ENCODE measurements at places on chromosomes 1 and 21.

- DNase-seq, result no peak
- H3K27me3 ChIP-seq, result peaks cover 6% of the 10 kb centered on the region
- no peaks in the 10 kb centered on the region for H3K4me1 ChIP-seq
- H3K27ac ChIP-seq, result no peak overlapping the region
- no peaks in the 10 kb centered on the region for H3K36me3 ChIP-seq
Measured at GRCh38 chr1:99820546-99820945, 29.6 kb upstream of the AGL start.

DNA sequence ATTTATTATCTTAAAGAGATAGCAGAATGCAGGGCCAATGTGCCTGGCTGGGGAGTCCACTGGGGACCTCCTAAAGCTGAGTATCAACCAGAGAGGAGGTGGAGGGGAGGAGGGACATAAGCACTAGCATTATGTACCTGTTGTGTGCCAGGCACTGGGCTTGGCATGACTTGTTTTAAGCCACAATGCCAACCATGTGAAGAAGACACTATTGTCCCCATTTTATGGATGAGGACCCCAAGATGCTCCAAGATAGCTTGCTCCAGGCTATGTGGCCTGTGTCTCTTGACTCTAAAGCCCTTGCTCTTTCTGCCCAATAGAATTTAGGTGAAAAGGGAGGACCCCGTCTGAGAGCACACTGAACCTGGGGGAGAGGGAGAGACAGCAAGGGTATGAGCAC, 111.3 kb downstream of the GLIS1 start:
- peaks cover 2% of the 10 kb centered on the region for H3K36me3 ChIP-seq
- peaks cover 12% of the 10 kb centered on the region for H3K4me1 ChIP-seq
- H3K4me3 ChIP-seq, result no peak overlapping the region
- DNase-seq, result no peak

GRCh38 chr1:156160743-156161171, 7.4 kb downstream of the SEMA4A start:
- peaks cover 11% of the 10 kb centered on the region for H3K4me1 ChIP-seq
- H3K27ac ChIP-seq, result no peak overlapping the region
- H3K4me3 ChIP-seq, result peak overlapping the region; percentile 48
- H3K27me3 ChIP-seq, result peaks cover 3% of the 10 kb centered on the region

DNA sequence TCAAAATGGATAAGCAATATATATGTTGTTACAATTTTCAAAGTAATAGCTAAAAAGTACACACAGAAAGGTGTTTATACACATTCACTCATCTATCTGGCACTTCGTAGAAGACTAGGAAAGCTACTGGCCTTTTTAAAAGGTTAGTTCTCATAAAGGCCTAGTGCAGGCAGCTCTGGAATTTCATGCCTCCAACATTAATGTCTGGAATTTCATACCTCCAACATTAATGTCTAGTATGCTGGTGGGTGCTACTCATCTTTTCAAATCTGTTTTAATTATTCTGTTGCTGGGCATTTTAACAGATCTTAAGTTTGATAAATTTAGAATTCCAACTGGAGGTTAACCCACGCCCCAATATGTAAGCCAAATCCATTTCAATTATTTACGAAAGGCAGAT, 124.2 kb downstream of the AKT3 start:
- no peak overlapping the region for H3K4me3 ChIP-seq
- no peaks in the 10 kb centered on the region for H3K27me3 ChIP-seq
- H3K27ac ChIP-seq, result no peak overlapping the region
- DNase-seq, result peak; percentile 12
- no peaks in the 10 kb centered on the region for H3K4me1 ChIP-seq

GRCh38 chr21:16086121-16086520, 356.3 kb downstream of the USP25 start:
- H3K4me1 ChIP-seq, result peaks cover 10% of the 10 kb centered on the region
- H3K27me3 ChIP-seq, result no peaks in the 10 kb centered on the region
- DNase-seq, result no peak
- no peaks in the 10 kb centered on the region for H3K36me3 ChIP-seq

DNA sequence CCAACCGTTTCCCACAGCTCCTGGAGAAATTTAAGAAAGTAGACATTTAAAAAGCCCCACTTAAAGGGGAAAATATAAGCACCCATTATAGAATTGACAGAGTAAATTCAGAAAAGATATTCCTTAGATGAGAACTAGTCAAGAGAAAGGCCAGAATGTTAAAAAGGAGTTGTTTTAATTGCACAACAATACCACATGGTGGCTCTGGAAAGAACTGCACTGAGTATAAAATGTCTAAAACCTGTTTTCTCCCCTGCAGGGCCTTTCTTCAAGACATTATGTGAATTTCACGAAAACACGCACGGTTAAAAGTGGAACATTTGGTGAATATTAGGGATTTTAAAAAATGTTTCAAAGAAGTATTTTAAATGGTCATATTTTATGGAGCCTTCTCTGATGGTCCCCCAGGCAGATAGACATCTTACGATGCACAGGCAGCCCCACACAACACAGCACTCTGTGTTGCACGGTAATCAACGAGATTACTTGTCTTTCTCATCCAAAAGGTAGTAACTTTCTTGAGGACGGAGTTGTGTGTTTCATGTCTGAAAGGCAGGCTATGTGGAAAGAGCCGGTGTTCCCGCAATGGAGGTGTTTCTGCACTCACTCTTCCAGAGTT, 101.9 kb downstream of the PRRX1 start:
- no peak overlapping the region for H3K27ac ChIP-seq
- H3K27me3 ChIP-seq, result no peaks in the 10 kb centered on the region
- DNase-seq, result peak; percentile 17
- no peak overlapping the region for H3K4me3 ChIP-seq
- no peaks in the 10 kb centered on the region for H3K4me1 ChIP-seq

DNA sequence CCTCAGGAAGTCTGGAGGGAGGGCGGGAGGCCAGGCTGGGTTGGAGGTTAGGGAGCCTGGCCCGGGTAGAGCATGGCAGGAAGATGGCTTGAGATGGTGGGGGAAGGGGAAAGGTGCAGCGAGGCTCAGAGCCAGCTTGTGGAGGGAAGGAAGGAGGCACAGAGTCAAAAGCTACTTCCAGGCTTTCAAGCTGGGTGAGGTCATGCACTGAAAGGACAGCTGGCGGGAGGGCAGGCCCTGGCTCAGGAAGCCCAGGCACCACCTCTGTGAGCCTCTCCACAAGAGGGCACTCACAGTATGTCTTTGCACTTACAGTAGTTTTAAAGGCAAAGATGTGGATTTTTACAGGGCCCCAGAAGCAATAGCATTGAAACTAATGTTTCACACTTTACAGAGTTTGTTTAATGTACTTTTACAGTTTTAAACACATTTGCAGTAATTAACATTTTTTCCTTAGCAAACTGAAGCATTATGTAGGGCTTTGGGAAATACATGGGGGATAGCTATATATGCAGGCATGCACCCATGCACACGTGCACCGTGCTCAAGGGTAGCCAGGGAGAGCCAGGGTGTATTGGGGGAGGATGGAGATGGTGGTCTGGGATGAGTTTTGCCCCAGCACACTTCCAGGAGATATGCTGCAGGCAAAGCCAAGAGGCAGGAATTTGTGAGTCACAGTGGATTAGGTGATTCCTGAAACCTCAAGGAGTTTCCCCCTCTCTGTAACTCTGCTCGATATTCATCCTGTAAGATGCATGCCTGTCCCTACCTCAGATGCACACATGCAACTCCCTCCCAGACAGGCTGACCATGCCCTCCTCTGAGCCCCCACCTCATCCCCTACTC, 6.1 kb upstream of the ADAM15 start:
- H3K4me3 ChIP-seq, result no peak overlapping the region
- peaks cover 2% of the 10 kb centered on the region for H3K27me3 ChIP-seq
- H3K36me3 ChIP-seq, result no peaks in the 10 kb centered on the region
- DNase-seq, result peak; percentile 52
- peaks cover 21% of the 10 kb centered on the region for H3K4me1 ChIP-seq

DNA sequence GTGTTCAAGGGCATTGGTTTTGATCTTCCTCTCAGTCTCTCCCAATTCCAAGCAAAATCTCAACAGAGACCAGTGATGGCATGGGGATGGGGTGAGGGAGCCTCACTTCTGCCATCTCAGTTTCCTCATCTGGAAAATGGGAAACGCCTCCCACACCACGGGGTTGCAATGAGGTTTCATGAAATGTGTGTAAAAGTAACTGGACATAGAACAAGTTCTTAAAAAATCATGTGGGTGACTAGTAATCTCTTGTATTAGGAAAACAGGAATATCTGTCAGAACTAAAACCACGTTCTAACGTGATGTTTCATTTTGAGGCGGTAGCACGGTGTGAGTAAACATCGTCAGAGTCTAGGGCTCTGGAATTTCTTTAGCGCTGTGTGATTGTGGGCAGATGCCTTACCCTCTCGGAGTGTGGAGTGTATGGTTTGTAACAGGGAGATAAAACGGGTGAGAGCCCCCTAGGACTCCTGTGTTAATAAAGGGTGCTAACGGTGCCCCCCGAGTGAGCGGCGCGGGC, 55.5 kb upstream of the DNAJC6 start:
- no peaks in the 10 kb centered on the region for H3K36me3 ChIP-seq
- no peaks in the 10 kb centered on the region for H3K27me3 ChIP-seq
- H3K27ac ChIP-seq, result no peak overlapping the region
- peak overlapping the region; percentile 58 for H3K4me3 ChIP-seq
- peaks cover 15% of the 10 kb centered on the region for H3K4me1 ChIP-seq

DNA sequence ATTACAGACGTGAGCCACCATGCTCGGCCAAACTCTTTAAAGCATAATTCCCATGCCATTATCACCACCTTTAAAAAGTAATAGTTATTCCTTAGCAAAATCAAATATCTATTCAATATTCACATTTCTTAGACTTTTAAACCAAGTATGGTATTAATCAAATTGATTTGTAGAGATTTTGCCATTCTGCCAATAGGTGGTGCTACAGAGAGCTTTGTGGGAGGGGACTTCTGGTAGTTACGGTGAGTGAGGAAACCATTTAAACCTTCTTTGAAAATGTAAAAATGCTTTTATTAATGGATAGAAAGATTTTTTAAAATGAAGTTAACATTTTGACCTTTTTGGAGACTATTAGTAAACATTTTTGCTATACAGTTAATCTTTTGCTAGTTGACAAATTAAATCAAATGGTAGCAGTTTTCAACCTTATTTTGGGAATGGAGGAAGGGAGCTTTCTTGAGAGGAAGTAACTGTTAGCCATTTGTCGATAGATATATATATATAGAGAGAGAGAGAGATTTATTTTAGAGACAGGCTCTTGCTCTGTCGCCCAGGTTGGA, 19.3 kb downstream of the IARS2 start:
- DNase-seq, result no peak
- no peak overlapping the region for H3K27ac ChIP-seq
- no peaks in the 10 kb centered on the region for H3K4me1 ChIP-seq

GRCh38 chr1:9161342-9161741, 32.4 kb upstream of the GPR157 start:
- no peak for DNase-seq
- peaks cover 10% of the 10 kb centered on the region for H3K36me3 ChIP-seq
- no peaks in the 10 kb centered on the region for H3K27me3 ChIP-seq
- H3K4me3 ChIP-seq, result no peak overlapping the region

GRCh38 chr1:47187231-47187925, 2.5 kb downstream of the PDZK1IP1 start:
- H3K4me3 ChIP-seq, result no peak overlapping the region
- no peaks in the 10 kb centered on the region for H3K27me3 ChIP-seq
- peaks cover 6% of the 10 kb centered on the region for H3K4me1 ChIP-seq

DNA sequence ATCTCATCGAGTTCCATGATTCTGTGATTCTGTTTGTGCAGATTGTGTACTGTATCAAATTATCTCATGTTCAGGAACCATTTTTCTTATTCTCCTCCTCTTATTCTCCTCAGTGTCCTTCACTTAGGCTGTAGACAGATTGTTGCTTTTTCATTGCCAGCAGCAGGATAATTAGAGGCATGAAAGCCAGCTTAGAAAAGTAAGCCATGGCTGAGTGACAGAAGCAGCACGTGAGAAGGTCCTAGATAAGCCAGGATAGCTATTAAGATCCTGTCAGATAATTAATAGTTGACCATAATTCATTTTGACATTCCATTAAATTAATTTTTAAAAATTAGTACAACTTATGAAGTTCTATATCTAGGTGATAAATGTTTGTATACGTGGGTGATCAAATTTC, 60.8 kb upstream of the PRKACB start:
- no peaks in the 10 kb centered on the region for H3K27me3 ChIP-seq
- no peak overlapping the region for H3K4me3 ChIP-seq
- no peaks in the 10 kb centered on the region for H3K36me3 ChIP-seq
- DNase-seq, result no peak
- H3K27ac ChIP-seq, result no peak overlapping the region
- H3K4me1 ChIP-seq, result no peaks in the 10 kb centered on the region

DNA sequence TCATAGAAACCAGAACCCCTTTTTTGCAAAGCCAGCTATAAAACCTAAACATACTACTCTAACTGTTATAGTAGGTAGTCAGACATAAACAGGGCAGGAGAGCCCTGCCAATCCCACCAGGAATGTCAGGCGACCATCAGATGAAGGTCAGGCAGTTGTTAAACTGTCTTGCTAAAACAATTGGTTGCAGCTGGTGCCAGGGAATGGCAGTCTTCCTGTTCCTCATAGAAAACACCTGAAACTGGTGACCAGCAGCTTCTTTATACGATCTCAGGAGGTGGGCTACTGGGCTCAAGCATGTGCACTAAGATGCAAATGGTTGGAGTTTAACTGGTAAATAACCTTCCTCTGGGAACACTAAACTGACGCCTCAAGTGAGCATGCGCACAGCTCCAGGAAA, 224.1 kb downstream of the COL11A1 start:
- no peaks in the 10 kb centered on the region for H3K36me3 ChIP-seq
- H3K4me1 ChIP-seq, result peaks cover 12% of the 10 kb centered on the region
- H3K4me3 ChIP-seq, result no peak overlapping the region

GRCh38 chr1:57192222-57192621, 226.4 kb upstream of the C8B start:
- no peak overlapping the region for H3K27ac ChIP-seq
- H3K4me3 ChIP-seq, result no peak overlapping the region
- DNase-seq, result no peak
- no peaks in the 10 kb centered on the region for H3K36me3 ChIP-seq
- H3K4me1 ChIP-seq, result no peaks in the 10 kb centered on the region

DNA sequence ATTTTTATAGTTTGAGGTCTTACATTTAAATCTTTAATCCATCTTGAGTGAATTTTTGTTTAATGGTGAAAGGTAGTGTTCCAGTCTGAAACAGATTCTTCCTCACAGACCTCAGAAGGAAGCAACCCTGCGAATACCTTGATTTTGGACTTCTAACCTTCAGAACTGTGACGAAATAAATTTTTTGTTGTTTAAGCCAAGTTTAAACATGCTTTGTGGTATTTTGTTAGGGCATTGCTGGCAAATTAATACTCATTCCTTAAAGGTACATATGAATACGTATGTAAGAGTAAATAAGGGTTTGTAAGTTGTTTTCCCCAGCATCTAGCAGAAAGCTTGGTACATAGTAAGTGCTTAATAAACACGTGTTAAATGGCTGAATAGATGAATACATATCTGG, 100.3 kb downstream of the SEC16B start:
- no peaks in the 10 kb centered on the region for H3K36me3 ChIP-seq
- DNase-seq, result no peak
- no peaks in the 10 kb centered on the region for H3K27me3 ChIP-seq
- H3K4me1 ChIP-seq, result peaks cover 8% of the 10 kb centered on the region
- no peak overlapping the region for H3K27ac ChIP-seq
- no peak overlapping the region for H3K4me3 ChIP-seq

- no peaks in the 10 kb centered on the region for H3K36me3 ChIP-seq
- peak overlapping the region; percentile 64 for H3K4me3 ChIP-seq
- peaks cover 16% of the 10 kb centered on the region for H3K4me1 ChIP-seq
- peak overlapping the region; percentile 91 for H3K27ac ChIP-seq
- H3K27me3 ChIP-seq, result no peaks in the 10 kb centered on the region
- DNase-seq, result no peak
Measured at GRCh38 chr1:23177031-23177430, 8.4 kb upstream of the LUZP1 start.

GRCh38 chr1:4515727-4516289, 138.6 kb upstream of the AJAP1 start:
- no peaks in the 10 kb centered on the region for H3K36me3 ChIP-seq
- no peaks in the 10 kb centered on the region for H3K4me1 ChIP-seq
- no peaks in the 10 kb centered on the region for H3K27me3 ChIP-seq
- H3K4me3 ChIP-seq, result no peak overlapping the region

Measured in astrocyte (in vitro differentiated cells and primary cell).